CD4-positive, alpha-beta T cell (primary cell): ENCODE measurements at places on chromosomes 3 and 15.

- no peak for DNase-seq
Observed at GRCh38 chr3:85258326-85258725, 299.5 kb downstream of the CADM2 start.

DNA sequence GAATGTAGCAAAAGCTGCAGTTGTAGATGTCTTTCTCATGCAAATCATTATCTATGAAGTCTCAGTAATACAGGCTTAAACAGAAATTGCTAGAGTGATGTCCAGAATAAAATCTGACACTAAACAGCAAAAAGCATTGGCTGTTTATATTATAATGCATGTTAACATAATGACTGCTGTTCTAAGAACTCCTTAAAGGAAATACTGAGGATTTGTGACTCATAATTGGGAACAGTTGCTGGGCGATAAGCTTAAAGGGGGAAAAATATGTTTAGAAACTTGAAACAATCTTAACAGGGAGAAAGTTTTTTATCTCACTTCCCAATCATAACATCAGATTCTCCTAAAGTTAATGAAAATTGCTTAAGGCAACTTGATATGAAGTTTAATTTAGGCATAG lies 17.5 kb downstream of the TIPARP start:
- DNase-seq, result no peak

DNA sequence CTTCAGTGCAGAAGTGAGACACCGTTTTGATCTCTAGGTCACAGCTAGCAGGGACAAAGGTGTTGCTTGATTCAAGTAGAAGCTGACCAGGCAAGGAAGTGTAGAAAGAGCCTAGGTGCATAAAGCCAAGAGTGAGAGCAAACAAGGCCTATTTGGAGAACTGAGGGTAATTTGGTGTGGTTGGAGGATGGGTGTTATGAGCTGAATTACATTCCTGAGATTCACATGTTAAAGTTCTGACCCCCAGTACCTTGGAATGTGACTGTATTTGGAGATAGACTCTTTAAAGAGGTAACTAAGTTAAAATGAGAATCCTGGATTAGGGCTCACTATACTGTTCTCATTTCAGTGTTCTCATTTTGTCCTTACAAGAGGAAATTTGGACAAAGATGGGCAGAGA lies 191.3 kb downstream of the ZMAT3 start:
- no peak for DNase-seq

DNA sequence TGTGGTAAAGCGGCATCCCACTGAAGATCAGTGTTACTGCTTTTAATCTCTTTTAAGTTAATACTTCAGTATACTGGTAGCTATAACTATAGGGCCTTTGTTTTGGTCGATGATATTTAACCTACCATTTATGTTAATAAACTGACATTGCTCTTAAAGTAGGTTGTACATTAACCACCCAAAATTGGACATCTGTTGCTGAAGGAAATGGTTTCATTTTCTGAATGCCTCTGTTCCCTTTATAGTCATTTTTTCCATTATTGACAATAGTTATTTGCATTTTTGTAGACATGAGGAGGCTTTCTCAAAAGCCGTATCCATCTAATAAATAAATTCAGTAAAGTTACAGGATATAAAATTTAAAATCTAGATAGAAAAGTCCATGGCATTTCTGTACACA lies 252.4 kb upstream of the UBE2E1 start:
- DNase-seq, result no peak

GRCh38 chr15:60313906-60314305 lies 83.9 kb downstream of the ANXA2 start:
- no peak for DNase-seq

DNA sequence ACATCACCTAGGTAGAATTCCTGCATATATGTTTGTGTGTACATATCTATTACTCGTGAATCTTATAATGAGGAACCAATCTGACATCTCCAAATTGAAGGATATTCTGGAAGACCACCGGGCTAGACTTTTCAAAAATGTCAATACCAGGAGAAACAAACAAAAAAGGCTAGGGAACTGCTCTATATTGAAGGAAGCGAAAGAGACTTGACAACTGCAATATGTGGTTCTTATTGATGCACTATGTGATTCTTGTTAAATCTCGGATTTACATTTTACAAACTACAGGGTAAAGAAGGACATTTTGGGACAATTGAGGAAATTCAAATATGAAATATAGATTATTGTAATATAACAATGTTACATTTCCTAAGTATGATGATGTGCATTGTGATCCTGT lies 137.5 kb upstream of the CCDC54 start:
- DNase-seq, result no peak

GRCh38 chr3:13013151-13013561 lies 60.1 kb downstream of the IQSEC1 start:
- DNase-seq, result no peak

DNA sequence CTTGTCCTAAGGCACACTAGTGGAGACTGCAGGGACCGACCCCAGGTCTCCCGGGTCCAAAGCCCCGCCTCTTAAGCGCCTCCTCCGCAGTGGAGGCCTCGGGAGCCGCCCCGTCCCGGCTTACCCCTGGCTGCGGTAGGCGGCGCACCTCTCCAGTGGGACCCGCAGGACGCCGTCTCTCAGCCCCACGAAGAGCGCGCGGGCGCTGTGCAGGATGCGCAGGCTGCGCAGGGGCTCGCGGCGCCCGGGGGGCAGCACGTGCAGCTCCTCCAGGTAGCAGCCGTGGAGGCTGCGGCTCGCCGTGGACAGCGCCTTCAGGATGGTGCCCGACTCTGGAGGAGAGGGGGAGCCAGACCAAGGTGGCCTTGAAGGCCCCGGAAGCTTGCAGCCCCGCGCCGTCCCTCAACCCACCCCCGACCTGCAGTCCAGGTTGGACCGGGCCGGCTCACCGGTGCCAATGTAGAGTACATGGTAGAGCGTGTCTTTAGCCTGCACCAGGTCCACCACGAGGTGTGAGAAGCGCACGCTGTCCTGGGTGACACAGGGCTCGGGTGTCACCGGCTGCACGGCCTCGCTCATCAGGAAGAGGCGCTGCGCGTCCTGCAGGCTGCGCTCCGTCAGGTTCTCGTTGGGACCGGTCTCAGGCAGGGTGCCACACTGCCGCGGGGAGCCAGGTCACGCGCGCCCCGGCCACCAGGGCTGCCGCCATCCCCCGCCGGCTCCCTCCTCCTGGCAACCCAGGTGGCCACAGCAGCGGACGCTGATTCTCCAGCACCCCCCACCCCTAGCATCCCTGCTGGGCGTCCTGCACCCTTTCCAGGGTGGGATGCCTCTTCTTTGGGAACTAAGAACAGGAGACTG lies 105.5 kb downstream of the SEMA5B start:
- no peak for DNase-seq

- no peak for DNase-seq
Observed at GRCh38 chr15:25789211-25789610, 73.9 kb downstream of the ATP10A start.

GRCh38 chr3:8481380-8481779 lies 20.2 kb upstream of the LMCD1 start:
- no peak for DNase-seq

DNA sequence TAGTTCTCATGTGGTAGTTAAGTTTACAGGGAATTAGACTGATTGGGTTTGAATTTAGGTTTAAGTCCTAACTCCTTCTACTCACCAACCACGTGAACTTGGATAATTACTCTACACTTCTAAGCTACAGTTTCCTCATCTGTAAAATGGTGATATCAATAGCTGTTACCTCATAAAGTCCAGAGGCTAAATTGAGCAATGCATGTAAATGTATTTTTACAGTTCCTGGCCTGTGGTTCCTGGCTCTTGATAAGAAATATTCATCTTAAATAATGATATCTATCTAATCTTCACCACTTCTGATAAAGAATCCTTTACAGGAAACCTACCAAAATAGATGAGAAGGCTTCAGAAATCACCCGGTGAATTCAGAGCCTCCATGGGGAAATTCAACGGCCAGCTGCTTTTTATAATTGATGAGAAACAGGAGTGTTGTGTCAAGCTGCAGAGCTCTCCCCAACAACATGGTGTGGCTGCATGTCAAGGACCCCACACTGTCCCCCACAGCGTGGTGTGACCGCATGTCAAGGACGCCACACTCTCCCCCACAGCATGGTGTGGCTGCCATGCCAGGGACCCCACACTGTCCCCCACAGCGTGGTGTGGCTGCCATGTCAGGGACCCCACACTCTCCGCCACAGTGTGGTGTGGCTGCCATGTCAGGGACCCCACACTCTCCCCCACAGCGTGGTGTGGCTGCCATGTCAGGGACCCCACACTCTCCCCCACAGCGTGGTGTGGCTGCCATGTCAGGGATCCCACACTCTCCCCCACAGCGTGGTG lies 80.8 kb upstream of the PEX5L start:
- no peak for DNase-seq

DNA sequence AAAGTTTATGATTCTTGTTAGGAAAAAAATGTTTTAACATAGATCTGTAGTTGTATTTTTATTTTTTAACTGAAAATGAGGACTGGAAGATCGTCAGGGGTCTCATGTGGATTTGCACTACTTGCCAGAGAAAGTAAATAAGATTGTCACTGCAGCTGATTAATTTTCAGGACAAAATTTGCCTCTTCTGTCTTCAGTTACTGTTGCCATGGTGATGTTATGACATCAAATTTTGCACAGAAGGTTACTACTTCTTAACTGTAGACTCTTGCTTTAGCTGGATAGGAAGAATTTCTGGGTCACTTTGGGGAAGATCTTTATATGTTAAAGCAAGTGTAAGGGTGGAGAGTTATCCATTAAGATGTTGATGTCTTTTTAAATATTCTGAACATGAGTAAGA lies 82.2 kb upstream of the WDR72 start:
- no peak for DNase-seq

- DNase-seq, result no peak
Observed at GRCh38 chr15:78999636-79000035, 54.8 kb upstream of the CTSH start.

DNA sequence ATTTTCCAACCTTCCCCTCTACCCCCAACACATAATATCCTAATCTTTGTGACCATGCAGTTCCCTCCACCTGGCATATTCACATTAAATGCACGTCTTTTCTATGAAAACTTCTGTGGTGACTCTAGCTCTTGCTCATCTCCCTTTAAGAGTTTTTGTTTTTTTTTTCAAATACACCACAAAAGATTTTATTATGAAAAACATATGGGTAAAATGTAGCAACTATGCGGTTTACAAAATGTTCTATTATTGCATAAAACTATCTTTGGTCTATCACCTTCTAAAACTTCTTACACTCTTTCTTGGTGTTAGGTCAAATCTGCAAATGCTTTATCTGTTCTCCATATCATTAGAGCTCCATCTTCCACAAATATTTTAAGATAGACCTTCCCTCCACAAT lies 38.6 kb upstream of the ADGRG7 start:
- DNase-seq, result no peak

GRCh38 chr3:39209329-39209970 lies 17.1 kb upstream of the XIRP1 start:
- no peak for DNase-seq

DNA sequence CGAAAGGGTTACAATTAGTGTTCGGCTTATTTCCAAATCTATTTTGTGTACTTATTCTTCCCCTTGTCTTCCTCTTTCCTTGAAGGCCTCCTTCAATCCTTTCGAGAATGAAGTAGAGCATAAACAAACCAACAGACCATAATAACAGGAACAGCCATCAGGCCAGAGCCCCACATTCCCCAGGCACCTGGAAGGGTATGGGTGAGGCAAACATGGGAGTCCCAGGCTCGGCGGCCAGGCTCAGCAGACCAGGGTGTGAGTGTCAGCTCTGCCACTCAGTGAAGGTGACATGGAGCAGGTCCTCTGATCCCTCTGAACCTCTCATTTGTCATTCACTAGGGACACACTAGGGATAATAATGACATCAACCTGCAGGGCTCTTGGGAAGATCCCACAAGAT lies 13.8 kb downstream of the ALS2CL start:
- no peak for DNase-seq

DNA sequence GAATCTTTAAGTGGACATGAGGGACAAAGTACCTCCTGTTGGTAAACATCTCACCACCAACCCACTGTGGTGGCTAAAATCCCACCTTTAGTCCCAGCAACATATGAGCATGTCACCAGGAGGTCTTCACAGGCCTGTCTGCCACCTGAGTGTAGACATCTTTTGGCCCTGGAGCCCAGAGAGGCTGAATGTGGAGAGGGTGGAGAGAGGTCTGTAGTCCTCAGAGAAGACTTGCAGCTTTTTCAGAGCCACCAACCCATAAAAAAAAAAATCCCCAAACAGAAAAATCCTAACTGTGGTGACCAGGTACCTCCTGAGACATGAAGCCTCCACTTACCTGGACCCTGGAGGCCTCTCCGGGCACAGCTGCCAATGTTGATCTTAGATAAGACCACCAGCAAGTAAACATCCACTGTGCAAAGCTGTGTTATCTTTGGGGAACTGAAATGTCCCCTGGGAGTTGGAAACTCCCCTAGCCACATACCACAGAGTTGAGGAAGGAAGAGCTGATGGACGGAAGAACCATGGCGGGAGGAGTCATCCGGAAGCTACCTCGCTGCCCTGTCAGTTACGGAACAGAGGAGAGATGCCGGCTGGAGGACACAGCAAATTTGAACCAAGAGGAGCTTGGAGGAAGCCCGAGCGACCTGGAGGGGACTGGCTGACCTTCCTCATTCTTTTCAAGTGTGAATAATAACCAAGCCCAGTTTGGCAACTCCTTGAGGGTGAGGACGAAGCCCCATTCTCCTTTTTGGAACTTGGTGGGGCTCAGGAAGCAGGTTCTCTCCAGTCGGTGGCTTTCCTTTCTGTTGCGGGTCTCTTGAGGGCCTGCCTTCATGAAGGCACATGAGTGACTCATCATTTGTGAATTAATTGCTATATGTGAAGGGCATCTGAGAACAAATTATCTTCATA lies at the start of gene GHRL:
GHRL (minus strand) TSS at position 443 of the 915 bp plus-strand sequence. CDS start 2,767 bp downstream, outside the sequence.
- peak; percentile 68 for DNase-seq

GRCh38 chr3:159536876-159537275 lies 451.8 kb upstream of the IL12A start:
- DNase-seq, result no peak

DNA sequence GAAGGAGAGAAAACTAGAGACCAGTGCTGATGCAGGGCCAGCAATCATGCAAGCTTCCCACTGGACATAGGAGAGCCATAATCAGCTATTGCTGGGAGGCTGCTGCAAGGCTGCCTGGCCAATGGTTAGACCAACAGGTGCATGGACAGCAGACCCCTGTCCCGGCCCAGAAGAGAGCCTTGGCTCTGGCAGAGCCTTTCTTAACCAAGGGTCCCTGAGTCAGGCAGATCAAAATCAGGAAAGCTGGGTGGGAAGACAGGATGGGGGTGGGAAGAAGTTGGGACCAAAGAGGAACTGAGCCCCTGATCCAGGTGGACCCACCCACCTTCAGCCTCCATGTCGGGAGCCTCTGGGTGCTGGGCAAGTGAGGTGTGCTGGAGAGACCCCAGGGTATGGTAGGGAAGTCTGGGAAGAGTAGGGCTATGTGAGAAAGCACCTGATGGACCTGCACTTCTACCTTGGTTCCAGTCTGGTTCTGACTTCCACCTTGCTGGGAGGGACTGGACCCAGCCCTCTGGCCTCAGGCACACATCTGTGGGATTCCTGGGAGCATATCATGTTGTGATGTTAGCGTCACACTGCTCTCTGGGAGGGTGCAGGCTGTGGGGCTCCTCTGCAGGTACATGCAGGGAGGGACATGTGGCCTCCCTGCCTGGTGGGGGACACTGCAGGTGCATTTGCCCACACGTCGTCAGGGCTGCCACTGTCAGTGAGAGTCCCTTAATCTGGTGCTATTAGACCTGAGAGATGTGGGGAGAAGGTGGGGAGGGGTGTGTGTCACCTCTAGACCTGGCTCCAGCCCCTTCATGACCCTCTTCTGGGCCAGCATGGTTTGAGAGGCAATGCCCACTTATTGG lies 24.7 kb downstream of the KY start:
- DNase-seq, result peak; percentile 15

- no peak for DNase-seq
Observed at GRCh38 chr15:80895091-80895490, 94.5 kb downstream of the MESD start.
